Activated B cell treated with CpG ODN at 0.5 μM for 24 hours (primary cell): ENCODE measurements at places on chromosomes 4 and X. TPM values are rescaled to one million over a fixed set of nuclear protein-coding genes. Genes with fewer than 3 reads are reported as not detected.

DNA sequence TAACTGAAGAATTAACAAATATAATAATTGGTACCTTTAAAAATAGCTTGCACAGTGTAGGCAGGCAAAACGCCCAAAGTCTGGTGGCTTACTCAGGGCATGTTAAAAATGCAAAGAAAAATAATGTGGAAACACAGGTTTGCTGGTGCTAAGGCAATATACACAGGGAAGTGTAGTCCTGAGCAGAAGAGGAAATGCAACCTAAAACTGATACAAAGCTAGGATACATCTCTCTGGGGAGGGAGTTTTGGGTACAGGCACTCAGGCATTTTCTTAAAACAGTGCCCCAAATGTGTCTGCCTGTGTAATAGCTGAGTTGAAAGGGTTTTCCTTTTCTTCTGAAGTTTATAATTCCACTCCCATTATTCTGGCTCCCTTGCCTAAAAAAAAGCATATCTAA lies 47.4 kb downstream of the TMPRSS11E start:
- no peak for DNase-seq

GRCh38 chr4:145829629-145830395 lies 108.8 kb downstream of the ZNF827 start:
- DNase-seq = no peak

DNA sequence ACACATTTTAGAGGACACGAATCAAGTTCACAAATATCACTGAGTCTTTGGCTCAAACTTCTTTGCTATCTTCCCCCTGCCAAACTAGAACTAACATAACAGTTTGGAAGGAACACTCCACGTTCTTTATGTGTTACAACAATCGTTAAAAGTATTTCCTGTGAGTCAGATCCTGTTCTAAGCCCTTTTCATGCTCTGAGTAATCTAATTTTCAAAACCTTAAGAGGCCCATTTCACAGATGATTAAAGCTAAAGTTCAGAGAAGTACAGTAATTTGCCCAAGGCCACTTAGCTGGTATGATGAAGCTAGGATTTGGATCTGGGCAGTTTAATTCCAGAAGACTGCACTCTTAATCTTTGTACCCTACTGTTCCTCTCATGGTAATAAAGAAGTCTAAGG lies 854.4 kb upstream of the INTU start:
- no peak for DNase-seq

The SYTL4 gene
- total RNA-seq = 0.20 and 0.39 TPM in 2 replicates

DNA sequence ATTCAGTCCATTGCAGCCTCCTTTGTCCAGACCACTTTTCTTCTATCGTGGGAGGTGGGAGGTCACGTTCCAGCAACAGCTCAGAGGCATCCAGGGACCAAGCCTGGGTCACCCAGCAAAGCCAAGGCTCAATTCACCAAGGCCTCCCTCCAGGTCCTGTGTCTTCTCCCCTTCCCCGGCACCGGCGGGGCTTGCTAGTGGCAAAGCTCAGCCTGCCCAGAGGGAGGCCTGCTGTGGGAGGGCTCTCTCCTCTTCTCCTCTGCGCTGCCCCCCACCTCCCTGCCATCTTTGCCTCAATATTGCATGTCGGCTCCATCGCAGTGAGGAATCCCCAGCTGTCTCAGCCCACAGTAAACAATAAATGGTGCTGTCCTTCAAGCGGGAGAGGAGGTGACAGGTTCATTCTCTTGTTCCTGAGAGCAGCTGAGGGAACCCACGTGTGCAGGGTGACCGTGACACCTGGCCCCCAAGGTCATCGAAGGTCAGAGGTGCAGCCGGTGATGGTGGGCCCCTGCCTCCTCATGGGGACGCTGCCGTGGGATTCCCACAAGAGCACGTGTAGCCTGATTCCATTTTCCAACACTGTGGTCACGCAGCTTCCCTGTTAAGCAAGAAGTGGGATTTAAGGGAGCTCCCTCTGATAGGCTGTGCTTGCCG lies 111.5 kb upstream of the PSAPL1 start:
- DNase-seq = no peak
